ENCODE measurements at places on chromosomes 6 and 20.

GRCh38 chr20:57612436-57612835, 7.8 kb downstream of the ZBP1 start:
- no peak for DNase-seq

- DNase-seq: no peak
These were observed 418.6 kb downstream of the CDKAL1 start for GRCh38 chr6:20952699-20953474.

- DNase-seq: no peak
These were observed 348.3 kb downstream of the DHX35 start for GRCh38 chr20:39310363-39310995.

DNA sequence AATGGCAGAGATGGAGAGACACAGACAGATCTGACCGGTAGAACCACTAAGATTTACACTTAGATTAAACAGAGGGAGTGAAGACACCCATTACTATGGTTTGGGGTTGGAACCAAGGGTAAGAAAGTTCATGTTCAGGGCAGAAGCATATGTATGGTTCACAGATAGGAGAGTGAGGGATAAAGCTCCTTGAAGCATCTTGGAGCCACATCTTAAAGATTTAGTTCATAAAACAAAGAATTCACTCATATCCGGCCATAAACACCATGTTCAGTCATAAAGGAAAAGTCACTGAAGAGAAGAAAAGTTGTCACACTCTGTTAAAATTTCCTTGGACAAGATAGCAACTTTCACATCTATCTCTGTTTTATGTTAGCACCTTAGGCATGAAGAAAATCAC, 18.0 kb downstream of the STX7 start:
- DNase-seq: no peak

DNA sequence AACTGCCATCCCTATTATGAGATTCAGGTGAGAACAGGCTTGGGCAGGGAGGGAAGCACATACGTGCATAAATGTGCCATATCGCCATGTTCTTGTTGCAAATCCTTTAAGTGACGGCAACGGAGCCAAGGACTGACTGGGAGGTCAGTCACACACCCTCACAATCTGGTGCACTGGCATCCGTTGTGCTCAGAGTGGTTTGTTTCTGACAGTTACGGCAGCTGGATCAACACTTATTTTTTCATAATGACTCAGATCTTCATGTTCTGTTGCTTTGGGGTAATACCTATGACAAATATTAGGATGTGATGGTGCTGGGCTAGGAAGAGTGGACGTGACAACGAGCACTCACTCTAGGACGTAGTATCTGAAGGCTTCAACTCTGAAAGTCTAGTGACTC, 56.2 kb upstream of the PREP start:
- DNase-seq: no peak

GRCh38 chr20:23536328-23536974, 31.8 kb downstream of the CST9L start:
- no peak for DNase-seq

DNA sequence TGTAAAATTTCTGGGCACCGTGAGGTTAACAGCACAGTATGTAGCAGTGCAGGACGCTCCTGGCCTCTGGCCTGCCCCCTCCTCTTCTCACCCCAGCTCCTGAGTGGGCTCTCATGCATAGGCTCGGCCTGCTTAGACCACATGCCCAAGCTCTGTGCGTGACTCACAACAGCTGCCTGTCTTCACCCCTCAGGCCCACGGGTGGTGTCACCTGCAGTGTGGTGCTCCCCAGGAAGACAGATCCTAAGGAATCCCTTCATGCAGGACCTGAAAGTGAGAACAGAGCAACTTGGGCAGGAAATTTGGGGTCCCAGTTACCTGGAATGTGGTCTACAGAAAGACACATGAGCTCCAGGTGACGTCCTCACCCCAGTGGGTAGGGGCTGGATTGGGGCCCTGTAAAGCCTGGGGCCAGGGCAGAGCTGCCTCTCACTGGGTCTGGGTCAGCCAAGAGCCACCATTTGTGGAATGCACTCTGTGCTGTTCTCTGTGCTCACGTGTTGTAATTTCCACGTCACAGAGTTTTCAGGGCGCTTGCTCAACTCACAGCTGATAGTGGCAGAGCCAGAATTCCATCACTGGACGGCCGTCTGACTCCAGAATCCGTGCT, 37.0 kb upstream of the PXDC1 start:
- DNase-seq: no peak

GRCh38 chr6:4466769-4467480, 309.3 kb upstream of the CDYL start:
- DNase-seq: no peak

DNA sequence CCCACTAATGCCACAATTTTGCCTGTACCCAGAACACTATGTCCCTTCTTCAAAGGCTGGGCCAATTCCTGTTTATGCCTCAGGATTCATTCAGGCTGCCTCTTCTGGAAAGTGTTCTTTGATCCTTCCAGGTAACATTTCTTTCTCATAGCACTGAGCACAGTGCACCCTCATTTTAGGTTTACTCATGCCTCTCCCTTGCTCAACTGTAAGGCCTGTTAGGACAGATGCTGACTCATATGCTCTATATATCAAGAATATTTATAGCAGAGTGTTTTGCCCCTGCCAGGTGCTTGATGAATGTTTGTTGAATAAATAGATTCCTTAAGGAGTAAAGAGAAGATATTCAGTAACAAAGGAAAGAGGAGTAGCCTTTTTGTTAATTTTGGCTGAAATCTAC, 263.9 kb downstream of the PHF3 start:
- no peak for DNase-seq

GRCh38 chr20:38645351-38645750, 43.7 kb downstream of the ARHGAP40 start:
- DNase-seq: no peak

DNA sequence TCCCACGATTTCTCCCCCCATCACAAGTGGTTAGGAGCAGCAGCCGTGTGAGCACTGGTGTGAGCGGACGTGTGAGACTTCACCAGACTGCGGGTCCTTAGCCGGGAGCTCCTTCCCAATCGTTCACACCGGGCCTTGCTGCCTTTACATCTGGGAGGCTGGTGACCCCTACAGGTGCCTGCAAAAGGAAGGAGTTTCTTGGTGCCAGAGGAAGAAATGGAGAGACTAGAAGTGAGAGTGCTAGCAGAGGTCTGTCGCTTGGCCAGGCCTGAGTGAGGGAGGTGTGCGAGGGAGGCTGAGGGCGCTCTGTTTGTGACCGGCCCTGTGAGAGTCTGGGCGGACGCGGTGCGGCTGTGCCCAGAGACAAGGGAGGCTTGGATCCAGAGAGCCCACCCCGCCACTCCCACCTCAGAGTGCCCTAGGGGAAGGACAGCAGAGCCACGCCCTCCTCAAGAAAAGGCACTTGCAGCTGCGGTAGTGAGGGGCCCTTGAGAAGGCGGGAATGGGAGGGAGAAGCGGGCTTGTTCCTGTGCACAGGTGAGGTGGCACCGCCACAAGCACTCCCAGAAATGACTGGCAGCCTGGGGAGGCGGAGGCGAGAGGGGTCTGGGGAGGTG, 10.0 kb upstream of the ARMC2 start:
- peak; percentile 65 for DNase-seq

DNA sequence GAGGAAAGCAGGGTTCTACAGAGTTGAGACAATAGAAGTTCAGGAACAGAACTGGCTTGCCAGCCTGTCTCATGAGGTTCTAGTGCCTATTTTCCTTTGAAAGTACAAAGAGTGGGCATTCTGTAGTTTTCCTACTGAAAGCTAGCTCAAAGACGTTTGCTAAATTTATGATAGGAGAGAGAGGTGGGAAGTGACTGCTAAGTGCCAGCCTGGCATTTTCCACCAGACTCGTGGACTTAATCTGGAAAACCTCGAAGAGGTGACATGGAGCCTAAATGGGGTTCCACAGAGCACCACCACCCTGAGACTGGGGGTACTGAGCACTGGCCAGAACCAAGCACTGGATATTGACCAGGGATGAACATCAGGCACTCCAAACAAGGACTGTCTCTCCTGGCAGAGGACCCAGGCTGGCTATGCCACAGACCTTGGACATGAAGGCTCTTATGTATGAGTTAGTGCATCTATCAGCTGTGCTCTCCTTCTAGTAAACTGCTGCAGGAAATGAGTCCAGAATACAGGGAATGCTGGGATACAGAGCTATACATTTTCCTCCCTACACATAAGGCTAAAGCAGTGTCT, 7.1 kb downstream of the PEX6 start:
- no peak for DNase-seq

DNA sequence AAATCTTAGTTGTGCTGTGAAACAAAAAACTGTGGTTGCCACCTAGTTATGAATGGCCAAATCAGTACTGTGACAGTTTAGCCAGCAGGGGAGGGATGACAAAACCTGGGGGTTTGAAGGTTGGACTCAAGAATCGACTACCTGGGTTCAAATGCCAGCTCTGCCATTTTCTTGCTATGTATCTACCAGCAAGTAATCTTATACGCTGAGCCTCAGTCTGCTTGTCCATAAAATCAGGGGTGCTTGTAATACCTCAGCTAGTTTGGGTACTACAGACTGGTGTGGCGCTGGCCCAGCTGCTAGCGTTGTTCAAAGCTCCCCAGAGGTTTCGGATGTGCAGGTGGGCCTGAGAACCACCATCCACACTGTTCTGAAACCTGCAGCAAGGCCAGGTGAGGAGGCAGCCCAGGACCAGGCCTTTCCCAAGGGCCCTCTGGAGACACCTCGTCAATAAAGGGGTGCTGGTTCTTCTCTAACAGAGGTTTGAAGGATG, 40.4 kb downstream of the TRAM2 start:
- DNase-seq: no peak

DNA sequence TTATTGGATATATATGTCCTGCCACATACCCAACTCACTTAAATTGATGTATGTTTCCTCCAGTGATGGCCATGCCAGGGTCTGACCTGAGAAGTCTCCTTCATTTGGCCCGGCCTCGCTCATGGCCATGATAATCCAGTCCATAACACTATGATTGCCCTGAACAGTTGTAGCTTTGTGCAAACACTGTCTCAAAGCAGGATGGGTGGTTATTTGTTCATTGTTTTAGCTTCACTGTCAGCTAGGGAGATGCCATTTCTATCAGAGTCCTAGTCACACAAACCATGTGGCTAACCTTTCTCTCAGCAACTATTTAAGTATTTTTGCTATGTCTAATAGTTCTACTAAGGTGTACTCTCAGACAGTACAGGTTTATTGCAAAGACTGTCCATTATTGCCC, 47.6 kb upstream of the ZNF337 start:
- no peak for DNase-seq

- no peak for DNase-seq
These were observed 4.2 kb upstream of the NTSR1 start for GRCh38 chr20:62704341-62704948.

DNA sequence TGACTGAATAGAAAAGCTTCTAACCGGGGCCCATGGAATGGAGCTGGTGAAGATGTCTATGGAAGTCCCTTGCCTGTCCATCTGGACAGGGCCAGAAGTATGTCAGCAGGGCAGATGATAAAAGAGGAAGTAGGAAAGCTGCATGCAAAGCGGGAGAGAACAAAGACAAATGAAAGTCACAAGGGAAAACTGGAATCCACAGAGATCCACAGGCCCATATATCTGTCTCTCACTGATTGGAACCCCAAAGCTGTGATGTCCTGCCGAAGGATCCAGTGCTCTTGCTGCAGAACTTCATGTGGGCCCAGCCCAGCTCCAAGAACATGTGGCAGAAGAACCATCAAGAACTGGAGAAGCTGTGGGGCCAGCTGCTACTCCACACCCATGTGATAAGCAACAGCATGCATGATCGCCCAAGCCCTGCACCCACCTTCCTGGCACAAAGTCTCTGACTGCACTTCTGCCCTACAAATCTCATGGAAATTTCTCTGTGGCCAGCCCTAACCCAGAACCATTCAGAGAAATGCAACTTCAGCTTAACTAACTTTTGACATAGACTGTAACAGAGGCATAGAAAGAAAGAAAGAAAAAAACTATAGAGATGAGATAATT, 716.0 kb downstream of the KIF16B start:
- no peak for DNase-seq

DNA sequence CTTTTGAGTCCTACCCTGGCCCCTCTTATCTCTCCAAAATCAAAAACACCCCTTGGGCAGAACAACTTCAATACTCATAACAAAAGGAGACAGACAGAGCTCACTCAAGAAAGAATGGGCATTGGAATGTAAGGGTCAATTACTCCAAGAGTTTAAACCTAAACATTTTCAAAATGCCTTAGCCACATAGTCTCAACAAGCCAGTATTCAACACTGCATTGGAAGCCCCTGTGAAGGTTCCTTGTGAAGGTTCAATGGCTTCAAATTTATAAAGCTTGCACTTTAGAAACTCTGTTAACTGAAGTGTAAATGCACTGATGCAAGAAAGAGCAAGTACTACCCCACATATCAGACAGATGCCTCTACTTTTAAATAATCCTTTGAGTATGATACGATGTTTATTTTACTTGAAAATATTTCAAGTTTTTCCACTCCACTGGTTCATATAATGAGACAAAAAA, 139.1 kb upstream of the LAMP5 start:
- no peak for DNase-seq

DNA sequence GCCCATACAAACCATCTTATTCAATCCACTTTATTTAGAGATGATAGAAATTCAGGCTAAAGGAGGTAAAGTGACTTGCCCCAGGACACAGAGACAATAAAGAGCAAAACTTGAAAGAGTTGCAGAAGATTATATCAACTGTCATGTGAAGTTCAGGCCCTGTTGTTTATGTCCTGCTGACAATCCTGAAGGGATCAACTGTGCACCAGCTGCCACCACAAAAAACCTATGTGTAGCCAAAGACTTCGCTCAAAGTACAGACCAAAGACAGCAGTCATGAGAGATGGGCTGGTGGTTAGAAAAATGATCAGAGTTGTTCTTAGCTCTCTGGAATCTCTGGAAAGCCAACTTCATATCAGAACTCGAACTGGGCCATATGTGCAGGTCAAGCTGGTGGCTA, 16.0 kb upstream of the CITED2 start:
- no peak for DNase-seq

- no peak for DNase-seq
These were observed 23.1 kb downstream of the SERPINB1 start for GRCh38 chr6:2818593-2818992.

- DNase-seq: no peak
These were observed 27.8 kb upstream of the RNF144B start for GRCh38 chr6:18359237-18359885.

DNA sequence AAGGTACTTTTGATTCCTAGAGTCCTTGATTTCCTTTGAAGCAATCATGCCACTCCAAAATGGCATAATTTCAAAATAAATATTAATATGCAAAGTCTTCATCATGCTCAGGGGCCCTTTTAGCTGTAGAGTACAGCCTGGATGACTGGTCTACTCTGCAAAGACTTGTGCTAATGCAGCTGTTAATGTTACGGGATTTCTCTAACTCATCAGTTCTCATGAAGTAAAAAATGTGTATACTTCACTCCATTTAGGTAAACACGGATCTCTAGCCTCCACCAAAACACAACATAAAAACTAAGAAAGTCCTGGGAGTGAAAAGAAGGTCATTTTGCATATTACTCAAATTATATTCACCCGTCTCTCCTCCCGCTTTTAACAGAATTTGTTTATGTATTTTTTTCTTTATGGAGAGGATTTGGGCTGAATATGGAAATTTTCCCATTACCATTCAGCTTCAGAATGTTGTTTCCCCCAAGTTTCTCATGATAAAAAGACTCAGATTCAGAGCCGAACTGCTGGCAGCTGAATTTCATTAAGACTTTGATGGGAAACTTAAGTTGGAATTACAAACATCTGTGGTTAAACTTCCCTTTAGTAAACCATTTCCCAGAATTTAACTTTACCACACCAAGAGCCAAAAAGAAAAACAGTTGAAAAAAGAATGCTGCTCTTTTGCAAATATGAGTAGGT, 8.7 kb downstream of the LAMA4 start:
- DNase-seq: no peak

GRCh38 chr6:25022140-25022553, 86.4 kb upstream of the RIPOR2 start:
- DNase-seq: no peak

GRCh38 chr6:135372758-135373157, 124.8 kb downstream of the AHI1 start:
- no peak for DNase-seq

All from WERI-Rb-1 (cell line).